ENCODE measurements at places on chromosomes 13 and 19.

- DNase-seq = no peak
Observed at GRCh38 chr13:30125422-30126073, 181.8 kb downstream of the KATNAL1 start.

- DNase-seq = no peak
Observed at GRCh38 chr13:41851351-41851750, 109.6 kb downstream of the VWA8 start.

GRCh38 chr13:107824635-107825034 lies 390.7 kb downstream of the LIG4 start:
- no peak for DNase-seq

DNA sequence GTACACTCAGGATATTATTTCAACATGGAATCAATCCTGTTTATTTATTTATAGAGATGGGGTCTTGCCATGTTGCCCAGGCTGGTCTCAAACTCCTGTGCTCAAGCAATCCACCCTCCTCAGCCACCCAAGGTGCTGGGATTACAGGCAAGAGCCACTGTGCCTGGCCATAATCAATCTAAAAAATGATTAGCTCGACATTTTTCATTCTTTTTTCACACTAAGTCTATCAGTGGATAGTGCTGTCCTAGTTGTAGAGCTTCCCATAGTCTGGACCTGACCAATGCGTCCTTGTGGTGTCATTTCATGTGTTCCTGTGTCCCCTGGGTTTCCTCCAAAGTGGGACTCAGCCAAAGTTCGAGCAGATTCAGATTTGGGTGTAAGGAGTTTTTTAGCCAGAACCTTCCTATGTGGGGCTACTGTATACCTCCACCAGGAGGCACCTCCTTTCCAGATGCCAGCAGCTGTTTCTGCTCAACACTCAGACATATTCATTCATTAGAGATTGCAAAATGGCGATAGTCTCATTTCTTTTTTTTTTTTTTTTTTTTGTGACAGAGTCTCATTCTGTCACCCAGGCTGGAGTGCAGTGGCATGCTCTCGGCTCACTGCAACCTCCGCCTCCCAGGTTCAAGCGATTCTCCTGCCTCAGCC lies 61.1 kb downstream of the MAP4K1 start:
- DNase-seq = peak; percentile 21

DNA sequence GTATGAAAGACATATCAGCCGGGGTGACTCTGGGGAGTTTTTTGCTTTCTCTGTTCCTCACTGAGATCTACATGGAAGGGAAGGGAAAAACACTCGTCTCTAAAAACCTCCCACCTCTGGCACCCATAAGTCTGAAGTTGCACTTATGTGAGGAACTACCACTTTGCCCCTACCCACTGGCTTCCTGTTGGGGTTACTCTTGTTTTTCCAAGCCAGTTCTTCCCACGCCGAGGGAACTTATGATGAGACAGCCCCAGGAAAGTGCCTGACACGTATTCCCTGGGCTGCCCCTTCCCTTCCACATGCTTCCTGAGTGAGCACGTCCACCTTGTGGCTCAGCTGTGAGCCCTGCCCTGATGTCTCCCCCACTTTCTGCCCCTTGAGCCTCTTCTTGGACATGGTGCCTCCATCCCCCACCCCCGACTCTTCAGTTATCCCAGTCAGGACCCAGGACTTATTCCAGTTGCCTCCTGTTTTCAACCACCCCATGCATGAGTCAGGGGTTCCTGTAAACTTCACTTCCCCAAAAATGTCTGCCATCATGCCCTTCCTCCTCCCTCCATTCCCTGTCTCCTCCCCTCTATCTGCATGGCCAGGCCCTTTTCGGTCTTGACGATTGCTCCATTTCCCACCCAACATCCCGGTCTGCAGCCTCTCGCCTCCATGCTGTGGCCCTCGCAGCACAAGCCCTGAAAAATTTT lies 5.1 kb upstream of the SIGLEC7 start:
- no peak for DNase-seq

DNA sequence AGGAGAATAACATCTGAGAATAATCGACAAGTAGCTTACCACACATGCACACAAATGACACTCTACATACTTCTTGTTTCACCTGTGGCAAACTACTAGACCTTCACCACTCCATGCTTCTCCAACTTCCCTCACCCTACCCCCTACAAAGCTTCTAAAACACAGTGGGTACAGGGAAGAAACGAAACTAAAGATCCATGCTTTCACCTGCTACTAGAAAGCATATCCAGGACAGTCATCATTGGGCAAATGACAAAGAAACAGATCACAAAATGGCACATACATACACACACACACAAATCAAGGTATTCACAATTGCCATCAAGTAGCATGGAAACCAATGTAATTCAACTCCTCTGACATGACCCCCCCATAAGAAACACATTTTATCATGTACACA lies 10.6 kb downstream of the BRD4 start:
- DNase-seq = no peak

GRCh38 chr19:46036744-46037128 lies 4.1 kb downstream of the IGFL4 start:
- DNase-seq = no peak

- no peak for DNase-seq
Observed at GRCh38 chr13:75151081-75151643, 330.8 kb downstream of the TBC1D4 start.

- no peak for DNase-seq
Observed at GRCh38 chr13:74554569-74555275, 420.5 kb upstream of the KLF12 start.

DNA sequence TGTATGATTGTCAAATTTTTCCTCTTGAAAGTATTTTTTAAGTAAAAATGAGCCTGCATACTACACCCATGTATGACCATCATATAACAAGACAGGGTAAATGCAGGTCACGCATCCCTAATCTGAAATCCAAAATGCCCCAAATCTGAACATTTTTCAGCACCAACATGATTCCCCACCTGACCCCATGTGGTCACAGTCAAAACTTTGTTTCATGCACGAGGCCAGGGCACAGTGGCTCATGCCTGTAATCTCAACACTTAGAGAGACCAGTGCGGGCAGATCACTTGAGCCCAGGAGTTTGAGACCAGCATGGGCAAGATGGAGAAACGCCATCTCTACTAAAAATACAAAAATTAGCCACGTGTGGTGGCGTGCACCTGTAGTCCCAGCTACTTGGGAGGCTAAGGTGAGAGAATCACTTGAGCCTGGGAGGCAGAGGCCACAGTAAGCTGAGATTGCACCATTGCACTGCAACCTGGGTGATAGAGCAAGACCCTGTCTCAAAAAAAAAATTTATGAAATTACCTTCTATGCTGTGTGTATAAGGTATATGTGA lies 63.7 kb upstream of the NPAS1 start:
- no peak for DNase-seq

- DNase-seq = no peak
Observed at GRCh38 chr19:18433015-18433691, 4.8 kb downstream of the ISYNA1 start.

DNA sequence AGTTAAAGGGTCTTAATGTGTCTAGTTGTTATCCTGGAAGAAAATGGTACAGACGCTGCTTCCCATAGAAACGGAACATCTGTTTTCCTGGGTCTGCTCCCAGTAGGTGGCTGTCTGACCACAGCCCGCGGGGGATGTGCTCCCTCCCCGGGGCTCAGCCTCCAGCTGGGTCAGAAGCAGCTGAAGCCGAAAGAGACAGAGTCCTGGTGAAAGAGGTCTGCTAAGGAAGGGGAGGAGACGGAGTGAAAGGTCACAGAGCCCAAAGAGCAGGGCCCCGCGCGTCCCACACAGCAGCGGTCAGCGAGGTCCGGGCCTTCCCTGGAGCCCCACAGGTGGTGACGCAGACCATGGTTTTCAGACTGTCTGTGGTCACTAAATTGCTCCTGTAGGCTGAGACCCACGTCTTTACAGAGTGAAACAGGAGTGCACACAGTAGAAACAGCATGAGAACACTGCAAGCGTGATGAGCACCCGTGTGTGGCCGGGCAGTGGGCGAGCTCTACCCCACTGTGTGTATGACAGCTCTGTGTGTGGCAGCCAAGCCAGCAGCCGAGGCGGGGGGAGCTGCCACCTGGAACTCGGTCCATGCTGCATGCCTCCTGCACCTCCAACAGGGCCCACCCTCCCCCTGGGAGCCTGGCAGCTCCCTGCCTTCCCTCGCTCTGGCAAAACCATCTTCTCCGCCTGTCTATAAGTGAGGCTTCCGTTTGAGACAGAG lies 52.0 kb upstream of the C13orf46 start:
- no peak for DNase-seq

DNA sequence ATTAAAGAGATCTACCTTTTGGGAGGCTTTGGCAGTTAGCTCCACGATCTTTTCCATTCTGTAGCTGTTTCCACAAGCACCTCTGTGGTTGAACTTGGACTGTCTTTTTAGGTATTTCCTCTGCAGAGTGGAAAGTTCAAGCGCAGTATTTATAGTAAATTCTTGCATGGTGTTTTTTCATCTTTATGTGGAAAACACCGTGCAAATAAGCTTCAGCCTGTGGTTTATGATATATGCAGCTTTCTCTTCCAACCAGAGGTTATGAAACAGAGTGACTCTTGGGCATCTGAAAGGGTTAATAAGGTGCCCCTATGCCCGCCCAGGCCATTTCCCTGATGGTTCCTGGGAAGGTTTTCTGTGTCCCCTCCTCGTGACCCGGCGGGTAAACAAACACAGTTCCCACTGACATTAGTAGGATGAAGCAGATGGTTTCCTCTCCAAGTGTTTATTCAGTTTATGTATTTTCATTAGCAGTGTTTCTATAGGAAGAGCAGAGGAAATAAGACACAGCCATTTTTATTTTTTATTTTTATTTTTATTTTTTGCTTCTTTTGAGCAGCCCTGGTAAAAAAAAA lies 39.7 kb upstream of the RNF113B start:
- DNase-seq = no peak

- DNase-seq = no peak
Observed at GRCh38 chr13:35210261-35210660, 266.2 kb downstream of the MAB21L1 start.

DNA sequence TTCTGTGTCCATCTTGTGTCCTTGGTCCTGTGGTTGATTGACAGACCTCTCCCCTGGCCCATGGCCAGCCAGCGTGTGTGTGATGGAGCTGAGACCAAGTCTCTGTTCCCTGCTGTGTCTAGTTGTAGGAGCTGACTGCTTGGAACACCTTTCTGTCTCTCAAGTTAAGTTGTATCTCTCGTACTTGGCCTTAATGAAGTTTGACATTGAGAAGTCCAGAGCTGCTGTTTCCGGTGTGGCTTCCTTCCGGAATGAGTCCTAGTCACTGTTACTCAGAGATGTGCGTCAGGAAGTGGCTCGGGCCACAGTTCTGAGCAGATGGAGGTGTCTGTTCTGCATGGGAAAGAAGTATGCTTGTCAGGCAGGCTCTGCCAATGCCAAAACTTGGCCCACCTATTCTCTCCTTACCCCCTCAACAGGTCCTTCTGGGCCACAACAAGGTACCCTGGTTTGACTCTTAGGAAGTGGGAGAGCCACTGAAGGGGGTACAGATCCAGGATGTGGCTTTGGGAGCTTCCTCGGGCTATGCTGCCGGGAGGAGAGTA lies 54.3 kb downstream of the GATAD2A start:
- peak; percentile 79 for DNase-seq

DNA sequence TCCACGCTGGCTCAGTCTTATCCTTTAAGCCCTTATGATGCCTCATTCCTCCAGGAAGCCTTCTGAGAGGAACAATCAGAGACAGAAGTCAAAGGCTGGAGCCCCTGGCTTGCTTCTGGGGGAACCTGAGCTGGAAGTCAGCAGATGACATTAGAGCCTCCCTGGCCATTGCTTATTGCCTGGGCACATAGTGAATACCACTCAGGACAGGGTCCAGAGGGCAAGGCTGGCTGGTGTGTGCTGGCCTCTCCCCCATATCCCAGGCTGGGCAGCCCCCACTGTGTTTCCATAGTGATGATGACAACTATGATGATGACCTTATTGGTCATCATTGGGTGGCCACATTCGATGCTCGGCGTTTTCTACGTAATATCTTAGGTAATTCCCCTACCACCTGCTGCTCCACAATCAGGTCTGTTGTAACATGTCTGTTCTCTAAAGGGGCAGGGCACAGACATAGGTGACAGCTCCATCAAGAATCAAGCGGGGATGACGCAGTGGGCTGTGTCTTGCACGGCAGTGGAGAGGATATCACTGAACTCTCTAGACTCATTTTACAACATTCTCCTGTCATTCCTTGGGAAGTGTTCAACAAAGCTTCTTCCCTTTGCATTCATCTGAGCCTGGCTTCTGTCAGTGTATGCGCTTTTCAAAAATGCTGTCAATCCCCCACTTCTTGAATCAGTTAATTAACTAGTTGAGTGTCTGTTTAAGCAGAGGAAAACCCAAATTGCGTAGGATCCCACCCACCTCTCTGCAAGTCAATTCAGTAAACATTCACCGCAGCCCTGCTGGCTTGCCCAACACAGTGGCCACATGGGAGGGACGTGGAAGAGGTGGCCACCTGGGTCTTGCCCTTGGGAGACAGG lies 89.4 kb upstream of the TSHZ3 start:
- no peak for DNase-seq

GRCh38 chr19:58227964-58228584 lies 640 bp upstream of the ZNF544 start:
- no peak for DNase-seq

DNA sequence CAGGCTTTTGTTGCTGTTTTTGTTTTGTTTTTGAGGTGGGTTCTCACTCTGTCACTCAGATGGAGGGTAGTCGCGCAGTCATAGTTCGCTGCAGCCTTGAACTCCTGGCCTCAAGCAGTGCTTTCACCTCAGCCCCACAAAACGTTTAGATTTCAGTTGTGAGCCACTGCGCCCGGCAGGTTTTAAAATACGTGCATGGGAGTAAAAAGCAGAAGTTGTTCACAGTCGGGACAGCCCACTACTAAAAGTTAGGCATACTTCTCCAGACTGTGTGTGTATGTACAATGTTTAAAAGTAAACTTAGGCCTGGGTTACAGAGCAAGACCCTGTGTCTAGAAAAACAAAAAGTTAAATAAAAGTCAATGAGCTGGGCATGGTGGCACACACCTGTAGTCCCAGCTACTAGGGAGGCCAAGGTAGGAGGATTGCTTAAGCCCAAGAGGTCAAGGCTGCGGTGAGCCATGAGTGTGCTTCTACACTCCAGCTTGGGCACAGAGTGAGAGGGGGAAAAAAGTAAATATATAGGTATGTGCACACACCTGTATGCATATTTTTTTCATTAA lies 6.1 kb downstream of the SAFB start:
- DNase-seq = no peak

GRCh38 chr19:33701565-33701964 lies 79.8 kb downstream of the CHST8 start:
- DNase-seq = no peak

DNA sequence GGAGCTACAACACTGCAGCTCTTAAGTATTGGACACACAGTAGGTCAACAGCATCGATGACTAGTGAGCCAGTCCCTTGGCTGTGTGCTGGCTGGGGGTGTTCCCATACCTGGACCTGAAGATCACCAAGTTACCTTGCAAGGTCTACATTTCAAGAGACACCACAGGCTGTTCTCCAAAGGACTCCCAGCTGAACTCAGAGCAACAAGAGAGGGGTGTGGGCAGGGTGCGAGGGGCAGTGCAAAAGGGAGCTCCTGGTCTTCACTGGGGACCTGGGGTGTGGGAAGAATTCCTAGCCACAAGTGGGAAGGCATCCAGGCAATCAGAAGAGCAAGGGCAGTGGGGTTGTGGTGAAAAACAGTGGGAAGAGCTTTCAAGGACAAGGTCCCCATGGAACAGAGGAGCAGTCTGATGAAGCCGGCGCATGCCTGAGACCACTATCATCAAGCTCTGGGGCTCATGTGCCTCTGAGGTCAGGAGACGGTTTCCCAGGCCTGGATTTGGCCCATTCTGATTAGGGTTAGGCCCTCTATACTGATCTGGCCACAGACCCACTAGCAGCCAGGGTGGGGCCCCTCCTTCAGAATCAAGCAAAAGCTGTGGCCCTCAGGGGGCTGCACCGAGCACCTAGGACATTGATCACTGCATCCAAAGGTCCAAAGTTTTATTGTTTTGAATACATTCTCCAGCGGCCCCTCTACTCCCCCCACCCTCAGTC lies 4.7 kb upstream of the GSK3A start:
- no peak for DNase-seq
